GM23248 (cell line): ENCODE measurements at places on chromosomes 3 and 15.

GRCh38 chr15:59333401-59334075 is 39.1 kb downstream of the MYO1E start:
- DNase-seq, result no peak

GRCh38 chr3:85800676-85801075 is 841.9 kb downstream of the CADM2 start:
- DNase-seq, result no peak

DNA sequence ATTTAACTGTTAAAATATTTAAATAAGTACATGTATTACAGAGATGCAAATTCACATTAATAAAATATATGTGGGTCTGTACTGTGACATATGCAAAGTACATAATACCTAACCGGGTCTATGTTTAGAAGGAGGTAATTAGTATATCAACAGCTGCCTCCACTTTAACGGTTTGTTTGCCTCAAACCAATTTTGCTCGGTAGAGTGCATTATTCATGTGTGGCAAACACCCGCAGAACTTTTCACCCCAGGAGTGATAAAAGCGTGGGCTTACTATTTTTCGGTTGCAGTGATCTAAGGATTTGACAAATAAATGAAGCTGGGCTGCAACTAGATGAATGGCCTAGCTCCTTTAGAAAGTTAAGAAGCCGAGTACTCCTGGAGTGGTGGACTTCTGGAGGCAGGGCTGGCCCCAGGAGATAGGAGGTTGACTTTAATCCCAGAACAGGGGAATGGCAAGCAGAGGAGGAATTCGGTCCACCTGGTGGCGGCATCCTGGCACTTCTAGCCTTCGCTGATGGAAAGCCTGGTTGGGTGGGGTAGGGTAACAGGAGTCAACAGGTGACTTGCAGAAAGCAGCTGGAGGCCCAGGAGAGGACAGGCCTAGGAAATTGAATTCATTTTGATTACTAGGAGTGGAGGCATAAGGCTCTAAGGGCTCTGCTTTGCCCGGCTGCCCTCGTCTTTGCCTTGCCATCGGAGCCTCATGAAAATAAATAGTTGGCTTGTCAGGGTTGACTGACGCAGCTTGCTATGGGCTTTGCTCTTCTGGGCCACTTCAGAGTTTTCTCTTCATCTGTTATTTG is 2.4 kb downstream of the SLCO3A1 start:
- DNase-seq, result peak; percentile 5

- DNase-seq, result no peak
Measured at GRCh38 chr3:58612830-58613229, 35.6 kb upstream of the FAM107A start.

DNA sequence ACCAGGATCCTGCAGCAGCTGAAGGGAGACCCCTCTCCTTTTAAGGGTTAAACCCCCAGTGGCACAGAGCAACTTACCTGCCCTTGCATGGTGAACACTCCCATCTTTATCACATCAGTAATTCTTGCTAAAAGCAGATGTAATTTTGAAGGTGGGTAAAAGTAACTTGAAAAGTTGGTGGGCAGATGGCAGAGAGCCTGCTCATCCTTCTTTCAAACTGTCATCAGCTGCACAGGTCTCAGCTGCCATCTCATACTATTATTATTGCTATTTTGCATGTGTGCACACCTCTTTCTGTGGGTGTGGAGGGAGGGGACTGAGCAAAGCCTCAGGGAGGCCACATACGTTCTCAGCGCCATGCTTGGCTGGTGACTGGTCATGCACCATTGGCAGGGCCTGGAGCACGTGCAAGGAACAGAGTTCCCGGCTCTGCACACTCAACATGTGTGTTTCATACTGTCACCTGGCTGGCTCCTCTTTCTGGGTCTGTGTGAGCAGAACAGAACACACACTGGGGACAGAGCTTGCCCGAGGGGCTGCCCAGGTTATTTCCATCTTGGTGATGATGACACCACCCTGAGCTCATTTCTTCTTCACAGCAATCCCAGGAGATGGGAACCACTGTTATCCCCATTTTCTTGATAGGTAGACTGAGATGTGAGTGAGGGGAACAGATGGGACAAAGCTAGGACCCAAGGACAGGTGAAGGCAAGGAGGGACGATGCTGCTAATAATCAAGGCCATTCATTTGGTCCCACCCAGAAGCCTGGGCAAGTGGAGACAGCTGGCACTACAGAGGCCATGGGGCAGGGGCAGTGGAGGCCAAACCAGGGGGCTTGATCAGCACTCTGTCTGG is 95.8 kb upstream of the KLF13 start:
- no peak for DNase-seq

- peak; percentile 68 for DNase-seq
Measured at GRCh38 chr15:38128341-38128781, 124.3 kb upstream of the SPRED1 start.
